Choroid plexus epithelial cell (primary cell): ENCODE measurements at places on chromosomes 13 and 19.

DNA sequence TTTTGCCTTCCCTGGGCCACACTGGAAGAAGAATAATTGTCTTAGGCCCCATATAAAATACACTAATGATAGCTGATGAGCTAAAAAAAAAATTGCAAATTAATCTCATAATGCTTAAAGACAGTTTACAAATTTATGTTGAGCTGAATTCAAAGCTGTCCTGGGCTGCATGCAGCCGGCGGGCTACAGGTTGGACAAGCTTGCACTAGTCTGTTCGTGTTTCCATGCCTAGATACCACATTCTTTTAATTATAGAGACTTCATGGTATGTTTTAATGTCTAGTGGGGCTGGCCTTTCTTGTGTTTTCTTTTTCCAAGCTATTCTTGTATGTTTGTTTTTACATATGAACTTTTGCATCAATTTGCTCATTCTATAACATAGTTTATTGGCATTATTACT lies 90.6 kb downstream of the SGCG start:
- DNase-seq = no peak

DNA sequence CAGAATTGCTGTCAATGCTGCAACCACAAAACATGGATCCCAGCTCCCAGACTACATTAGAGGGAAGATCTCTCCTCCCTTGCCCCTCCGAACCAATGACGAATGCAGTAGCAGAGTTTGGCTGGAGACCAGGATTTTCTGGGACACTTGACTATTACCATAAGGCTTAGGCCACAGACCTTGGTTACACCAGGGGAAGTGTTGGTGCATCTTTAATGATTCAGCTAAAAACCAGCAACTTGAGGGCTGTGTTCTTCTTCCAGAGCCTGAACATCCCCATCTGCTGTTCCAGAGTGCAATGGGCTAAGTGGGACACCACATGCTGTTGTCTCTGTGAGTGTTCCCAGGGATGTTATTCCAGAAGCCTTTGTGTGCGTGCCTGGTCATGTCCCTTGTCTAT lies 528.2 kb downstream of the LMO7 start:
- DNase-seq = no peak

DNA sequence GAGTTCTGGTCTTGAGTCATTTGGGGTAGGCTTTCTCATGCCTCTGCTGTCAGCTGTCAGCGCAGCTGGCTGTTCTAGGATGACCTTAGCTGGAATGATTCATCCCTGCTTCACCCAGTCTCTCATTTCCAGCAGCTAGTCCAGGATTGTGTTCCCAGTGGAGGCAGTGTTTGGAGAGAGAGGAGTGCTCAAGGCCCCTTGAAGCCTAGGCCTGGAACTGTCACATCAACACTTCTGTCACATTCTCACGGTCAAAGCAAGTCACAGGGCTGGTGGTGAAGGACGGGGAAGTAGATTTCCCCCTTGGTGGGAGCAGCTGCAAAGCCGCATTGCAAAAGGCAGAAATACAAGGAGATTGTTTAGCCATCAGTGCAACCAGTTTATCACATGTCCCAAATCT lies 15.2 kb downstream of the TPT1 start:
- peak; percentile 87 for DNase-seq

DNA sequence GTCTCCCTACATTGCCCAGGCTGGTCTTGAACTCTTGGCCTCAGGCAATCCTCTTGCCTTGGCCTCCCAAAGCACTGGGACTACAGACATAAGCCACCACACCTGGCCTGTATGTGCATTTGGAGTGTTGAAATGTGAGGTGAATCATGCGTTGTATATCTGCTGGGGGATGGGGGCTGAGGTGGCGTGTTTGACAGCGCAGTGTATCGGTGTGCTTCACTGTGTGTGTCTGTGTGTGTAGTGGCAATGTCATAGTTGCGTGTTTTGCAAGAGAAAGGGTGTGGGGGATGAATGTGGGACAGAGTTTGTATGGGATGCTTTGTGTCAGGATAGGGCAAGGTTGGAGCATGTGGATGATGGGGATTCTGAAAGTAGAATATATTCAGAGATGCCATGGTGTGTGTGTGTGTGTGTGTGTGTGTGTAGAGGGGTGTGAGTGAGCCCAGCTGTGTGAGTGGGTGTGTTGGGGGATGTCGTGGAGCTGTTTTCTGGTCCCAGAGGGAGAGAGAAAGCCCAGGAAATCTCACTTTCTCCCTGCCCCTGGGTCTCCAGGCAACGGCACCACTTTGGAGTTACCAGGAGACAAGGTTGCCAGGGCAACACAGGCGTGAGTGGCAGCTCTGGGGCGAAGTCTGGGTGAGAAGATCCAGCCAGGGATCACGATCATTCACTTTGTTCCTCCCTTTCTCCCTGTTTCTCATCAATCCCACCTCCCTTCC lies 1.1 kb upstream of the SWSAP1 start:
- peak; percentile 19 for DNase-seq

DNA sequence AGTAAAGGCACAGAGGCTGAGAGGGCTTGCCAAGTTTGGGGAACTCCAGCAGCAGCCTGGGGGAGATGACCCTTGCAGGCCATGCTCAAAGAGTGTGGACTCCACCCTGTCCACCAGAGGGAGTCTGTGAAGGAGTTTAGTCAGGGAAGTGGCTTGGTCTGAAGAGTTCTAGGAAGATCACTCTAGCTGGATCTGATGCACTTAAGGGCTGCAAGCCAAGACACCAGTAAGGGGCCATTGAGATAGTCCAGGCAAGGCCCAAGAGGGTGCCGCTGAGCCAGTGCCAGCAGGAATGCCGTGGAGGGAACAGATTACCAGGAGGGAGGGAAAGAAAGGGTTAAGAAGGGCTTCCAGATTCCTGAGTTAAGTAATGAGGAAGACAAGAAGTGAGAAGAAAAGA lies 68.7 kb downstream of the ZAR1L start:
- peak; percentile 89 for DNase-seq
